ENCODE measurements at places on chromosomes 13 and 19. TPM values are rescaled to one million over a fixed set of nuclear protein-coding genes. Genes with fewer than 3 reads are reported as not detected.

Gene SHD
- 1.3 TPM for total RNA-seq

GRCh38 chr13:99540530-99540929, 39.3 kb downstream of the TM9SF2 start:
- DNase-seq: no peak

DNA sequence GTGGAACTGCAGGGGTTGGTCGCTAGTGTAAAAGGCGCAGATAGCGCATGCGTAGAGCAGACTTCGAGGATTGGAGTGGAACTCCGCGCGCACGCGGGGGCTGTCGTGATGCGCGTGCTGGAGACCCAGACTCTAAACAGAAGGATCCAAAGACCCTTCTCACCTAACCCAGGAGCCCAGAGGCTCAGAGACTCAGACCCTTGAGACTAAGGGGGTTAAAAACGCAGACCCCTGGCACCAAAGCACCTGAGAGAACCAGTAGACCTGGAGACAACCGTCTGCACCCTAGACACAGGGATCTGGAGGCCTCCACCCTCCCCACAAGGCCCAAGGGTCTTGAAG, 567 bp upstream of the CTU1 start:
- DNase-seq: no peak

GRCh38 chr19:49592486-49593232, 1.7 kb downstream of the PRR12 start:
- DNase-seq: peak; percentile 79

- DNase-seq: no peak
These were observed 159.0 kb upstream of the IRS2 start for GRCh38 chr13:109945206-109945960.

DNA sequence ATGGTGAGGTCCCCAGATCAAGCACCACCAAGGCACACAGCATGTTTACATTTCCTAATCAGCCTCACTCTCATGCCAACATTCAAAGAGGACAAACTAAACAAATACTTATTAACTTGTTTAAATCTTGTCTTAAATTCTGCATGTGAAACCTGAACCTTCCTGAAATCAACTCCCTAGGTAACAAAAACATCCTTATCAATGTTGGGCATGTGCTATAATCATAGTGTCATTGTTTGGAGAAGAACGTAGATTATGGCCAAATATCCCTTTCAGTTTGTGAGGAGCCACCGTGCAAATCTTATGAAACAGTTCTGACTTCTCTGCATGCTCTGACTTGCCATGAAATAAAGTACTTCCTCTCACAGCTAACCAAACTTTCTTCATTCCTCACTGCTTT, 123.8 kb downstream of the NDFIP2 start:
- DNase-seq: no peak

DNA sequence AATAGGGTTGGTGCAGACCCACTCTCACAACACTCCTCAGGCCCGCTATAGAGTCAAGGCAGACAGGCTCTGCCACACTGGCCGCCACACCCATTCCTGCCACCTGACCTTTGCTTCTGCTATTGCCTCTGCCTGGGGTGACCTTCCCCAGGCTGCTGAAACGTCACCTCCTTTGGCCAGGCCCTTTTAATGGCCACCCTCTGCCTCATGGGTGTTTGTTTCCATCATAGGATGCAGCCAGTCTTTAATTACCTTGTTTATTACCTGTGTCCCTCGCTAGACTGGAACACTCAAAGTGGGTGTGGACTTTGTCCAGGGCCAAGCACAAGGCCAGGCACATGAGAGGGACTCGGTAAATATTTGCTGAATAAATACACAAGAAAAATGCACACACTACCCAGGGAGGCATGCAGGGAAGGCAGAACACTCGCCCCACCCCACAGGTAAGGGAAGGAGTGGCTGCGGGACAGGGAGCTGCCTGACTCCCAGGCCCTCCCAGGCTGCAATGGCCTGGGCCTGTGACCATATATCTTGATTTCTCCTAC, 3.2 kb downstream of the LSM4 start:
- no peak for DNase-seq

- DNase-seq: peak; percentile 57
These were observed 95.7 kb downstream of the ARHGEF7 start for GRCh38 chr13:111210544-111211469.

Measured in H7 (cell line).